ENCODE measurements at places on chromosomes 2 and 18. TPM values are rescaled to one million over a fixed set of nuclear protein-coding genes. Genes with fewer than 3 reads are reported as not detected.
A peak's percentile ranks its signal among the peaks of the same experiment; 100 is the strongest.

DNA sequence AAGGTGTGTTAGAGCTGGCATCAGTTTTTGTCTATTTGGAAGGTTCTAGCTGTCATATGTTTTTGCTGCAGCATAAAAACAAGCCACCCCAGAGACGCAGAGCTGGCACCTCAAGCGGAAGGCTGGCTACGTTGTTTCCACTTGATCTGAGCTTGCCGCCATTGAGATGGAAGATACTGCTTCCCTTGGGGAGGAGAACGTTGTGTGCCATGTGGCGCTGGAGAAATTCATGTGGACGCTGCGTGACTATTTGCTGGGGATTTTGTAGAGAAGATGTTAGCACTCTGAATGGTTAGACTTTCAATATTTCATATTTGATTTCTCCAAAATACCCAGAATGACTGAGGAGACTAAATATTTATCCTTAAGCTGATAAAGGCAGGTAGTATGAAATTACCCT lies 216.2 kb upstream of the ST6GAL2 start:
- DNase-seq = no peak

GRCh38 chr18:36655074-36655473 lies 173.7 kb downstream of the TPGS2 start:
- no peak for DNase-seq

The SLC25A12 gene
- 4.5 TPM for polyA plus RNA-seq

The GLS gene
- polyA plus RNA-seq = 9.0 TPM

DNA sequence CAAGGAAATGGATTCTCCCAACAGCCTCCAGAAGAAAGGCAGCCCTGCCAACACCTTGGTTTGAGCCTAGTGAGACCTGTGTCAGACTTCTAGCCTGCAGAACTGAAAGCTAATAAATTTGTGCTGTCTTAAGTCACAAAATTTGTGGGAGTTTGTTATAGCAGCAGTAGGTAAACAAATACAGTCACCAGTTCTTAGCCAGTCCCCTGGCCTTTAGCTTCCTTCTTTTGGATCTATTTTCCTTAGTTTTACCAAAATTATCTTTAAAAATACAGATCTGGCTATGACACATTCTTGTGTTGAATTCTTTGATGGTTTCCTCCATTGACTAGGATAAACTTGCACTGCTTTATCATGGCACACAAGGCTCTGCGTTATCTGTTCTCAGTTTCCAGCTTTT lies 697.9 kb upstream of the FANCL start:
- no peak for DNase-seq

The FBXO36 gene
- 0.72 TPM for polyA plus RNA-seq

DNA sequence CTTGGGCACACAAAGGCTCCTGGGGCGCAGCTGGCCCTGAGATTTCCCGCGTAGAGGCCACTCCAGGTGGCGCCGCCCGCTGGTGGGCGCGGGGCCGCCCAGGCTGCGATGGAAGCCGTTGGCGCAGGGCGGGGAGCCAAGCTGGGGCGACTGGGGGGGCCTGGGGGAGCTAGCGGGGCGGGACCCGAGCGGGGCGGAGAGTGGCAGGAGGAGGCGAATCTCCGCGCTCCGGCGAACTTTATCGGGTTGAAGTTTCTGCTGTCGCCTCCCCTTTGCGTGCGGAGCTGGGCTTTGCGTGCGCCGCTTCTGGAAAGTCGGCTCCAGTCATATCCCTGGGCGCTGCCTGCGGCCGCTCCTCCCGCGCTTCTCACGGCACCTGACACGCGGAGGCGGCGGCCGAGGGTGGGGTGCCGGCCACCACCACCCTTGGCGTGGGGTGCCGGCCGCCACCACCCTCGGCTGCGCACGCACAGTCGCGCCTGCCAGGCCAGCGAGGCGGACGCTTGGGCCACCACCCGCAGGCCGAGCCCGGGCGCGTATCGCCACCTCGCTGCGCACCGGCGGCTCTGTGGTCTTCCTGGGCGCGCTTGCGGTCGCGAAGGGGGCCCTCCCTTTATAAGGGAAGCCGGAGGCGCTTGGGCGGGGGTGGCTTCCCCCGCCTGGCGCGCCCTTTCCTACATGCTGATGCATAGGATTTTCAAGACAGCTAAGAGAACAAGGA lies 919 bp upstream of the CYP1B1 start:
- DNase-seq = peak; percentile 94

The SIX3 gene
- polyA plus RNA-seq = not detected

- DNase-seq = no peak
Observed at GRCh38 chr18:23538001-23538400, 34.7 kb downstream of the RMC1 start.

DNA sequence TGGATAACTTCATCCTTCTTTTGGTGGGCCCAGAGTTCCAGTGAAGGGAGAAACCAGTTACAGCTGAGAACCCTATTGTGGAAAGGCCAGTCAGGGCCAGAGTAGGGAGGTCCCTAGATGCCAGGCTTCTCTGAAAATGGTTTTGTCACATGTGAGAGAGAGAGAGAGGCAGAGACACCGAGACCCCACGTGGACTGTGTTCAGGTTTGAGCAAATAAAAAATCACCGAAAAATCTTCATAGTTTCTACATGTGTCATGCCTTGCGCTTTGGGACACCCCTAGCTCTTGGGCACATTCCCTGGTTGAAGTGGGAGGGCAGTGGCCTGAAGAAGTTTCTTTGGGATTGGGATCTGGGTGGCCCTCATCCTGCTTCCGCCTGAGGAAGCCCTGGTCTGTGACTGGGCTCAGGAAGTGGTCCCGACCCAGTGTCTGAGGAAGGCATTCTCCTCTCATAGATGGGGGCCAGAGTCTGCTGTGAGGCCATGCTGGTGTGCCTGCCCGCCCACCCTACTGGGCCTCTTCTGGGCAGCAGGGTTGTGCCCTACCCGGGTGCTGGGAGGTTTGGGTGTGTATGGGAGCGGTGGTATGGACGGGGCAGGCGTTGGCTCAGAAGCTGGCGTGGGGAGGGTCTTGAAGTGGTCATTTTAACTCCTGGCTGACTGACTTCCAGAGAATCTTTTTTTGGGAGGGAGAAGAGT lies 16.1 kb downstream of the NCK2 start:
- no peak for DNase-seq

GRCh38 chr2:95531254-95531771 lies 46.8 kb upstream of the TRIM43B start:
- DNase-seq = no peak

The NFATC1 gene
- polyA plus RNA-seq = 8.3 TPM

DNA sequence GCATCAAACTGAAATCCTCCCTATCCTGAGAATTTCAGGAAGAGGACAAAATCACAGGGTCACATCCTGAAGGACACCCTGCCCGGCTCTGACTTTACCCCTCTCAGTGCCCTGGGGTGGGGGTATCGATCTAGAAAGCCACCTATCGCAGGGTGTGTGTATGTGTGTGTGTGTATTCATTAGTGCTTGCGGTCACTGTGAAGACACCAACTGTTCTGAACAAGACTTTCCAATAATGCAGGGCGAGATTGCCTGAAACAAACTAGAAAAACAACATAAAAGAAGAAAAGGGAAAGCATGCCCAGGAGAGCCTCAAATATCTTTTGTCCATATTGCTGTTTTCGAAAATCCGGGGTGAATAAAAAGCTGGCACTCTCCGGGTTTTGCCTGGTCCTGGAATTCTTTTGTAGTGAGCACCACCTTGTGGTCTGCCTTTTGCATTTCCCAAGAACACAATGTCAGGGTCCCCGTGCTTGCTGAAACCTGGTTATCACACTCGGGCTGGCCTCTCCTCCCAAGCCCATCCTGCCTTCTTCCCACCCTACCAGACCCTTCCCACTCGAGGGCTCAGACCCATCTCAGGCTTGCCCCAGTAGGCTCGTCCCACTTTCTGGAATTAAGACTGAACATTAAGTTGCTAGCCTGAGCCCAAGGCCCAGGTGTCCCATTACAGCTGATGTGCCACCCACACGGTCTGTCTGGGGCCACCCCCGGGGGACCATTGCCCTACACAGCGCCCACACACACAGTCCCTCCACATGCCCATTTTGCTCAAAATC lies 25.0 kb upstream of the COPS8 start:
- DNase-seq = peak; percentile 21

The REG3A gene
- polyA plus RNA-seq = not detected
